ENCODE measurements at places on chromosomes 11 and 22.

- DNase-seq: no peak
Observed at GRCh38 chr22:37734402-37734700, 37.5 kb downstream of the TRIOBP start.

- no peak for DNase-seq
Observed at GRCh38 chr11:104191124-104191523, 27.2 kb upstream of the PDGFD start.

DNA sequence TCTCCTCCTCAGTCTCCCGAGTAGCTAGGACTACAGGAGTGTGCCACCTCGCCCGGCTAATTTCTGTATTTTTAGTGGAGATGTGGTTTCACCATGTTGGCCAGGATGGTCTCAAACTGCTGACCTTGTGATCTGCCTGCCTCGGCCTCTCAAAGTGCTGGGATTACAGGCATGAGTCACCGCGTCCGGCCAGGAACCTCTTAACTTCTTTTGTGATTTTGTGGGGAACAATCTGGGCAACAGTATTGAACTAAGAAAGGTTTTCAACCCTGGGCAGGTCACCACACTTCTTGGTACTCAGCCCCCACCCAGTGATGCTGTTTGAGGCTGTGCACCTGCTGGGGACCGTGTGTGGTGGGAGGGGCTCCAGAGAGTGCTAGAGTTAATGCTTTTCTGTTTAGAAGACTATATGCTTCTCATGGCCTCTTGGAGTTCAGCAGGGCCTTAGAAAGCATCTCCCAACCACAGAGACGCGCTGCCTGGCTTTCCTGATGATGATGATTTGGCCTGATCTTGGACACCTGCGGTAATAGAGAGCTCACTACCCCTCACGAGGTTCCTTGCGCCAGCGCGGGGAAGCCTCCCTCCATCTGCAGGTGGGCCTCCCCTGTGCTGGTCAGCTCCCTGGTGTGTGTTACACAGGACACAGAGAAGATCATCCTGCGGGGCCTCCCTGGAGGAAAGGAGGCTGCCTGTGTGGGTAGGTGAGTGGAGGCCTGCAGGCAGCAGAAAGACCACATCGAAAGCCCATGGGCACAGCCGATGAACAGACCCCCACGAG, 1.2 kb downstream of the DENND6B start:
- no peak for DNase-seq

GRCh38 chr11:77130763-77131513, 2.9 kb downstream of the MYO7A start:
- no peak for DNase-seq

GRCh38 chr22:49436056-49436455, 391.6 kb downstream of the BRD1 start:
- DNase-seq: no peak

Measured in activated T-helper 1 cell treated with anti-CD3 and anti-CD28 coated beads, Interleukin-12 subunit alpha, Interleukin-12 subunit beta, Interleukin-2, Interleukin-4 antibody, amounts not matched to agents 30 ng/mL and 10 ng/mL and 1 ng/mL, durations not matched to agents 14 hours and 24 hours and 36 hours (primary cell).